Fibroblast of lung (primary cell): ENCODE measurements at places on chromosomes 3 and 15.
A peak's percentile ranks its signal among the peaks of the same experiment; 100 is the strongest.

GRCh38 chr15:83489690-83490089 is 42.5 kb downstream of the SH3GL3 start:
- DNase-seq: no peak

GRCh38 chr3:17631609-17632008 is 110.8 kb downstream of the TBC1D5 start:
- DNase-seq: no peak

DNA sequence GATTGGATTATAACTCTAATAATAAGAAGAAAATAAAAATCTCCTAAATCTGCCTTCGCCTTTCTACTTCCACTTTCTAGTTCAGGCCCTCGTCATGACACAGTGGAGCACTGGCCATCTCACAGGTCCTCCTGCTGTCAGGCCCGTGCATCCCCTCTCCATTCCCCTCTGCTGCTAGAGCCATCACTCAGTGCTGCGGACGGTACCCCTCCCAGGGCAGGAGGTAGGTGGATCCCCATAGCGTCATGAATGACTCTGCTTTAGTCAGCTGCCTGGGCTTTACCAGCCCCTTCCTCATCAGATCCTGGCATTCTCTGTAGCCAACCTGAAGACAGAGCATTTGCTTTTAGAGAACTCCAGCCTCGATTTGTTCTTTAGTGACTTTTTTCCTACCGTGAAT is 12.0 kb upstream of the PPP1R2 start:
- DNase-seq: no peak

DNA sequence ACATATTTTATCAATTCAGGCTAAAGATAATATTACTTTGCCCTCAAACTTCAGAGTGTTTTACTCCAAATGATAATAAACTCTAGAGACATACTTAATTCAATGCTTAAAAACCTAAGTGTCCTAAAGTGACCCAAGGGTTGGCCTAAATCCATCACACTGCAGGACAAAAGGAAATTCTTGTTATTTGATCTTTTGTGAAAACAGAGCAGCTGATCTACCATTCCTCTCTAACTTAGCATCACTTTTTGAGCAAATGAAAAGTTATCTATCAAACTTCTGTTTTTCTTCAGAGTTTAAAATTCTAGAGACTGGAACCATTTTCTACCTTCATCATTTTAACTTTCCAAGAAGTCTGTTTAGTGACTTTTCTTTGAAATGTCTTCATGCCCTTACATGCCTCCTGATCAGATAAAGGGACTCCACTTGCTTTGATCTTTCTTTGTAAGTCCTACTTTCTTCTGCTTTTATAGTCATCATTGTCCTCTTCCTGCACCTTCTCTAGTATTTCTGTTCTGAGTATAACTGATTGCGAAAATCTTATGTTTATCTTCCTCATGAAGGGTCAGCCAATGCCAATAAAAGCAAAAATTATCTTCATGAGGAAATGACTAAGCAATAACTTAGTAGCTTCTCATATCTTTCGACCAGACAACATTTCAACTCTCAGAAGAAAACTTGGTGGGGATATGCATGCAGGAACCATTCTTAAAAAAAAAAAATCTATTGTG is 378.7 kb upstream of the TGFBR2 start:
- DNase-seq: peak; percentile 93

DNA sequence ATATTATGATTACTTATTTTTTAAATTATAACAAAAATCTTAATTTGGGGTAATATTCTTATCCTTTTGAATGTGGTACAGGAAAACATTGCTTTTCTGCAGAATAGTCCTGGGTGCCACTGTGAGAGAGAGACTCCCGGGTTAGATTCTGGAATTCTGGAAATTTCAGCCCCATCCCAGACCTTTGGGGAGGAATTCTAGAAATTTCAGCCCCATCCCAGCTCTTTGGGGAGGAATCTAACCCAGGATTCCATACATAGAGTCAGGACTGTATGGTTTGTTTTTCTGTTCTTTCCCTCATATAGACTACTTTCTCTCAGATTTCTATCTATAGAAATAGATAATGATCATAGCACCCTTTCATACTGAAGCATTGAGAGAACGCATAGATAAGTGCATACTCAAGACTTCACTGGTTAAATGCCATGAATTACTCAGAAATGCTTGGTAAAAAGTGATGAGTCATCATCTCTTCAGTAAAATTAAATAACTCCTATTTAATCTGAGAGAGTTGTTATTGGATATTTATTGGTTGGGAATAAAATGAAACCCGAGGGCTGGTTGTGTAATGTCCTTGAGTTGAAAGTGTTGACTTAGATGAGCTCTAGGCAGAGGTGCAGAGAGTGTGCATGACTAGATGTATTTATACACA is 8.3 kb downstream of the EIF2AK4 start:
- peak; percentile 72 for DNase-seq

- no peak for DNase-seq
Measured at GRCh38 chr15:95503640-95504225, 826.8 kb upstream of the NR2F2 start.

DNA sequence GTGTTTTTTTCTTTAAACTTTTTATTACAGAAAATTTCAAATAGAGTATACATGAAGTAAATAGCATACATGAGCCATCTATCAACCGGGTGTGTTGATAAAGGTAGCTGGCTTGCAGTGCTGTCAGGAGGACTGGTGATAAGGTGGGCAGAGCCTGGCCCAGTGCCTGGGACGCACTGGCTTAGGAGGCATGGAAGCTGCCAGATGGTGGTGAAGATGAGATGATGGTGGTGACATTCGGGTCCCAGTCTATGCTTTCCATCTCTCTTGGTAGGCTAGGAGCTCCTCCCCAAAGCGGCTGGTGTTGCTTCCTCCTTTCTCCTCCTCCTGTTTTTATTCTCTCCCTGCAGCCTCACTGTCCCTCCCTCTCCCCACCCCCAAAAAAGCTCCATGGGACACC is 101.7 kb downstream of the ADCY5 start:
- DNase-seq: no peak

DNA sequence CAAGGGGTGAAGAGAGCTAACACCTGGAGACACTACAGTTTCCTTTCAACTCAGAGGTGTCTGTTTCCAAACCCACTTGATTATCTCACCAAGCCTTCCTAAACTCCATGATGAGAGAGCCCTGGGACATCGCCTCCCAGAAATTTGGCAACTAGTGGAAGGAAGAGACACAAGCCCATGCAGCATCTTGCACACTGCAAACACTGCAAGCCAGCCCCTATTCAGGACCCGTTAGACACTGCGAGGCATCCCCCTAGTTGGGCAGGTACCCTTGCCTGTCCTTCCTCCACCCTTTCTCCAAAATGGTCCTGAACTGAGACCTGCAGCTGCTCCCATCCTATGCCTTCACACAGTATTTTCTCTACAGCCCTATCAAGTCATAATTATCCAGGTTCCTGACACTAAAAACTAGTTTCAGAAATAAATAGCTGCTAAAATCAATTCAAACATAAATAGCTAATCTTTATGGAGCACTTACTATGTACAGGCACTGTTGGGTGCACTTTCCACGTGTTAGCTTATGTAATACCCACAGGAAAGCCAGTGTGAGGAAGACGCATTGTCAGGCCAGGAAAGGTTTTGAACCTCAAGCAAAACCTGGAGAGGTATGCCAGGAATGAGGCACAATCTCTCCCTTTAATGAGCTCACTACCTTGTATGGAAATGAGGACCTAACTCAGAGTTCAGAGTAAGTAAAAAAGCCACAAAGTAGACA is 2.8 kb downstream of the MAGI1 start:
- DNase-seq: no peak

- DNase-seq: no peak
Measured at GRCh38 chr3:72133329-72134011, 348.5 kb upstream of the PROK2 start.

DNA sequence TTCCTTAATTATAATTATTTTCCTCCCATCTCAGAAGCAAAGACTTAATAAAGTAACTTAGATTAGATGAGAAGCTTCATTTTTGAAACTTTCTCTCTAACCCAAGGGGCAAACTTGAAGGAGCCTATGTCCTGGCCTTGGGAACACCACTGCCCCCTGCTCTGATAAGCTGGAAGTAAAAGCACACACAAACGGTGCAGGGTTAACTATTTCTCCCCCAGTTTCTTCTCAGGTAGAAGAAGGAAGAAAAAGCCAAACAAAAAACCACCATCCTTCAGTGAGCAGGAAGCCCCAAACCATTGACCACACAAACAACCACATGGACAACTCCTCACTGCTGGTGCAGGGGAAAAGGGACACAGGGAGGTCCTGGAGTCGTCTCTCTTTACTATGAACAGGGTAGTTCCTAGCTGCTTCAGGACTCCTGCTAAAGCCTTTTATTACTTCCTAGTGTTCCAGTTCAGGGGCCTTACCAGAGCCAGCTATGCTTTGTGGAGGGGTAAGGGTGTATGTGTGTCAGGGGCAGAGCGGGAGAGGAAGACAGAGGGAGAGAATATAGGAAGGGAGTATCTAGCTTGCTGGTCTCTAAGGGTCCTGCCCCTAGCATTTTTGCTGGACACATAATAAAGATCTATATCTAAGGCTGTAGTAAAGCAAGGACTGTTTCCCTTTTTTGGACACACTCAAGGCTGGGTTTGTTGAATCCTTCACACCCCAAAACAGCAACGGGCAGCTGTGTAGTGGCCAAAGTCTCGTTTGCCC is 94.0 kb upstream of the UMPS start:
- DNase-seq: no peak

- no peak for DNase-seq
Measured at GRCh38 chr15:45551676-45552075, 29.1 kb upstream of the SLC30A4 start.

DNA sequence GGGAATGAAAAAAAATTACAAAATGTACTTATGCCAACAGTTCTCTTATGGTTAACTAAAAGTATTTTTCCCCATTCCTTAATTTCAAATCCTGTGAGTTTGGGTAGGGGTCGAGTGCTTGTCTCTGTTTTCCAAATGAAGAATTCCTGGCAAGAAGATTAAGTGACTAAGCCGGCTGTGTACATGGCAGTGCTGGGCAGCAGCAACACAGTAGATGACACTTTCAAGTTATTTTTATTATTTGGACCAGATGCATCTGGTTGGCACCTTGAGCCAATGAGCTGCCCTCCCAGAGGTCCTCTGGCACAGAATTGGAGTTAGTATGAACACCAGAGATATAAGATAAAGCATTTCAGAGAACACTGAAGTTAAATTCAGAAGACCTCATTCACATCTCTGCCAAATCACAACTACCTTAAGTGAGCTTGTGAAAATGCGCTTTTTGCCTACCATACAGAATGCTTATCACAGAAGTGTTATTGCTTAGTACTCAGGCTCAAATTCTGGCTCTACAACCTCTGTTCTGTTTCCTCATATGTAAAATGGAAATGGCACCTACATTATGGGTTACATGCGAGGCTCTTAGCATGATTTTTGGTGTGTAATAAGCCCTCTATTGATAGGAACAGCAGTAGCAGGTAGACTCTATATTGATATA is 256.9 kb downstream of the UBE2E2 start:
- DNase-seq: no peak

- DNase-seq: no peak
Measured at GRCh38 chr3:126450219-126450618, 25.5 kb downstream of the ZXDC start.

DNA sequence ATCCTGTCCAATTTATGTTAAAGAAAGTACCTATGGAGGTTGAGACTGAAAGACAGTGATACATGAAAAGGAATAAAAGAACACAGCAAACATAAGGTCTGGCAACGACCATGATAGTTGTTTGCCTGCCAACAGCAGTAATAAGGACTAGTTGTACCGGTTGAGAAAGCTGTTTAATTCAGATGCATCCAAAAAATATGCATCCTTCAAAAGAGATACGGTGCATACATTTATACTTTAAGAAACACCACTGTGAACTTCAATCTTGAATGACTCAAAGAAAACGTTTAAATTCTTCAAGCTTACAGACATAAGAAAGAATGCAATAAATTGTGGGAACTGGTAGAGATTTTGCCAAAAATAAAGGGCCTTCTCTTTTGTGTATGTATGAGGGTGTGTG is 492.1 kb downstream of the NLGN1 start:
- no peak for DNase-seq

DNA sequence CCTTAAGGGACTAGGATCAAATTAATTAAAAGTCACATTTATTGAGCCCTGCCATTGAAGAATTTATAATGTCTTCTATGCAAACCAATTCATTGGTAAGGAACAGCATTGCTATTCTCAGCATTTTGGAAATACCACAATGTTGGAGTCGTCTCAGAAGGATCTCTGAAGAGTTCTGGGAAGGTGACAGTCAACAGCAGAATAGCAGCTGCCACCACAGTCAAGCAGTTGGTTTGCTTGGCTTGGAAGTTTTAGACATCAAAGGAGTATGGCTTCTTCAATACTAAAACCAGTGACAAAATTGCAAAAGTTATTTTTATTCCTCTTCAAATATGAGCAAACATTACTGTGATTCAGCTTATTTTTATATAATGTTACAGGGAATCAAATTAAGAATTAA is 167.9 kb downstream of the CNTN4 start:
- no peak for DNase-seq

DNA sequence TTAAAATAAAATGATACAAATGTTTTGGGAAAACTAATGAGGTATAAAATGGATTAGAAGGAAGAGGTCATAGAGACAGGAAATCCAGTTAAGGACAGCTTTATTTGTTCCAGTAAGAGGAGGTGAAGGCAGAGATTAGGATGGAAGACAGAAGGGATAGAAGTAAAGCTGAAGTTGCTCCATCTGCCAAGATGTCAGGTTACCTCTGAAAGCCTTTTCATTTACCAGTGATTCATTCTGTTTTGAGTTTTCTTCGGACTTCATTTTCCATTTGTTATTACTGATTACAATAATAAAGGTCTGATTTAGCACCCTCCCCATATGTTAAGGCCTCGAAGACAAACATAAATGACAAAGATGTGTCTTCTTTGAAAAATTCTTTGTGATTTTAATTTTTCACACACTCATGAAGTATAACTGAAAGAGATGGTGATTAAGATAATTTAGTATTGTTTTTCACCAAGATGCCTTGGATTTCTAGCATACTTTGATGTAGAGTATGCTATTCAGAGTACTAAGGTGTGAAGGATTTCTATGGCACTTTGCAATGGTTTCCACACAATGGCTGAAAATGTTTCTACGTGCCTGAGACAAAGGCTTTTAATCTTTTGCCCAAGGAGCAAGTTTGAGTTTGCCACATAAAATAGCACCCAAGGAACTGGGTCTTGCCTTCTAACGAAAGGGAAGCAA is 75.4 kb upstream of the PLAAT1 start:
- no peak for DNase-seq

- DNase-seq: peak; percentile 95
Measured at GRCh38 chr3:12143949-12144504, 14.7 kb downstream of the TIMP4 start.

- no peak for DNase-seq
Measured at GRCh38 chr3:43307226-43307625, 20.9 kb downstream of the SNRK start.
